ENCODE measurements at places on chromosomes 6 and 20.

GRCh38 chr20:32028647-32029372 is 18.6 kb downstream of the CCM2L start:
- no peak for DNase-seq

GRCh38 chr6:150652848-150653613 is 53.3 kb downstream of the PLEKHG1 start:
- DNase-seq, result no peak

GRCh38 chr20:1118004-1118335 is 432 bp upstream of the PSMF1 start:
- DNase-seq, result no peak

GRCh38 chr20:47998736-47999135 is 213.5 kb upstream of the SULF2 start:
- no peak for DNase-seq

GRCh38 chr6:112927641-112928320 is 580.7 kb downstream of the RFPL4B start:
- no peak for DNase-seq

DNA sequence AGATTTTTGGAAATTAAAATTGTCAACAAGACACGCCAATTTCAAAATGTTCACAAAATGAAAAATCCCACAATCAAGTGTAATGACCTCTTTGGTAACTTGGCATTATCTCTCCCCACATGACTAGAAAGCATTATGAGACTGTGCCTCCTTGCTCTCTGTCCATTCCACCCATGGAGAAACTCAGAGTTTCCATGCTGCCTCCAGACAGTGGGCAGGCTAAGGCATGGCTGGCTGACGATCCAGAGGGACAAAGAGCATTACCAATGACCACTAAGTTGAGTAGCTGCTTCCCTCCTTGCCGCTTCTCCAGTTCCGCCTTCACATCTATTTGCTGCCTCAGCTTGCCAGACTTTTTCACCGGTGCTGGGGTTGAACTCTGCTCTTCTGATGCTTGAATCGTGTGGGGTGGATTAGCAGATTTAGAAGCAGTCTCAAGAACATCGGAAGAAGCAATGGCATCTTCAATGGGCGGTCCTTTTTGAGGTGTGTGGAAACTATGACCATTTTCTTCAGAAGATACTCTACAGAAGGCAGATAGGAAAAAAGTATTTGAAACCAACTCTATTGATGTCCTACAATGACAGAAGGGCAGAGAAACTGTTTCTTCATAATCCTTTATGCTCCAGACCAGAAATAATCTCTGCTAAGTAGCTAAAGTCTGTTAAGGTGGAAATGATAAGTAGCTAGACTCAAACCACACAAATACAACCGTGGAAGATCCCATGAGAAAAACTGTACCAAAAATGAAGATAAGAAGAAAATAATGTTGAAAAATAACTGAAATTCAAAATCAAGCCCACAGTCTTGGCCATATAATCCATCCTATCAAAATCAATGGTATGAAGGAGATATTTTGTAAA is 47.5 kb upstream of the ALDH8A1 start:
- no peak for DNase-seq

GRCh38 chr6:134398453-134398852 is 80.5 kb upstream of the SGK1 start:
- DNase-seq, result no peak

GRCh38 chr6:12595161-12595811 is 121.3 kb upstream of the PHACTR1 start:
- no peak for DNase-seq
